Left colon (tissue), 2 donors: ENCODE measurements at places on chromosomes 5 and 9. TPM values are rescaled to one million over a fixed set of nuclear protein-coding genes. Genes with fewer than 3 reads are reported as not detected.
A peak's percentile ranks its signal among the peaks of the same experiment; 100 is the strongest.

The PRRT1B gene
- 3.5 TPM for total RNA-seq

The CCL21 gene
- 27.0 TPM for total RNA-seq

The SLC34A1 gene
- not detected for total RNA-seq

The TMC1 gene
- 0.28 TPM for total RNA-seq

GRCh38 chr9:18361646-18362045 is 112.3 kb upstream of the ADAMTSL1 start:
- DNase-seq: no peak

DNA sequence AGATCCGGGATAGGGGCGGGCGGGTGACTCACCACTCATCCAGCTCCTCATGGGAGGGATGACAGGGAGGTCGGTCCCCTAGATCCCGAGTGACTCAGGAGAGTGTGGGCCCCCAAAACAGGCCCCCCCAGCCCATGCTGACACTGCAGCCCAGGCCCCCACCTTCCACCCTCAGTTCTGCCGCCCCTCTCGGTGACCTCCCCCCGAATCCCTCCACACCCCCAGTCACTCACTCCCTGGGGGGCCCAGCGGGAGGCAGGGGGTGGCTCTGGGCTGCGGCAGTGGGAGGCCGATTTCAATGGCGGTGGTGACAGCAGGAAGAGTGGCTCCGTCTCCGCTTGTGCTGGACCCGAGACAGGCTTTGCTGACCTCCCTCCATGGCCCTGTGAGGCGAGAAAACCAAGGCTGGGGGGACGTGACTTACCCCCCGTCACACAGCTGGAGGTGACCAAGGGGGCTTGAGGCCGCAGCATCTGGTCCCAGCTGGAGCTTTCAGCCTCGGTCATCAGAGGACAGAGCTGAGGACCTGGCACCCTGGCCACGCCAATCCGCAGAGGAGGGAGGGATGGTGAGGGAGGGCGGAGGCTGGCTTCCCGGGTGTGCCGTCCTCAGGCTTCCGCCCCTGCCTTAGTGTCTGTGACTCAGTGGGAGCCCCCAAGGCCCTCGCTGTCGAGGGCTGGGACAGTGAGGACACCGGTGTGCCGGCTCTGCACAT is 9.0 kb downstream of the GPSM1 start:
- no peak for DNase-seq

The ARSI gene
- total RNA-seq: 0.27 TPM

- no peak for DNase-seq
Measured at GRCh38 chr9:136756134-136756438, 2.0 kb downstream of the LCN8 start.

GRCh38 chr5:55407059-55407684 is 99.4 kb downstream of the MTREX start:
- no peak for DNase-seq

GRCh38 chr5:126973193-126973592 is 57.2 kb downstream of the MARCHF3 start:
- peak; percentile 23 for DNase-seq

The RNF183 gene
- 0.85 TPM for total RNA-seq

DNA sequence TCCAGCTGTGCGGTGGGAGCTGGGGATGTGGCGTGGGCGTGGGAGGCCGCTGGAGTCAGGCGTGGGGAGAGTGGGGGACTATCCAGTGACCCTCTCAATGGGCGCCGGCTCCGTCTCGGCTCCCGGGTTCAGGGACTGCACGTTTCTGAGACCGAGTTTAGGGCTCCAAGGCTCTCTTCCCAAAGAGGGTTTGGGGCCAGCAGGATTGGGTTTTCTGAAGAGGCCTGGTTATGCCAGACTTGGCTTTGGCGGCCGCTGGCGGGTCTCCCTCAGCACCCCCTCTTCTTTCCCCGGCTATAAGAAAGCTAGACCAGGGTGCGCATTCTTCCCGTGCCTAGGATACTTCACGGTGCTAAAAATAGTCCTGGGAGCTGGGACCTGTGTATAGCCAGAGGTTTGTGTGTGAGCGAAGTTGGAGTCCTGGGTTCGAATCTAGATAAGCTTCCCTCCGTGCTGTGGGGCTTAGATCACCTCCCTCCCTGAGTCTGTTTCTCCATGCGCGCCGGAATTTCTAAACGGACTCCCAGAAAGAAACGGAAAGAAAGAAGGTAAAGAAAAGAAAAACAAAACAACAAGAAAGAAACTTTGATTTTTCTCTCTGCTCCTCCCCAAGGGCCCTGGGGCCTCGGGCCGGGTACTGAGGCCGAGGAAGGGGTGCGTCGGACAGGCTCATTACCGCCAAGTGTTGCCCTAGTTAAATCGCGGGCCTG is 5.0 kb downstream of the HAND1 start:
- no peak for DNase-seq

The FCN2 gene
- not detected for total RNA-seq

DNA sequence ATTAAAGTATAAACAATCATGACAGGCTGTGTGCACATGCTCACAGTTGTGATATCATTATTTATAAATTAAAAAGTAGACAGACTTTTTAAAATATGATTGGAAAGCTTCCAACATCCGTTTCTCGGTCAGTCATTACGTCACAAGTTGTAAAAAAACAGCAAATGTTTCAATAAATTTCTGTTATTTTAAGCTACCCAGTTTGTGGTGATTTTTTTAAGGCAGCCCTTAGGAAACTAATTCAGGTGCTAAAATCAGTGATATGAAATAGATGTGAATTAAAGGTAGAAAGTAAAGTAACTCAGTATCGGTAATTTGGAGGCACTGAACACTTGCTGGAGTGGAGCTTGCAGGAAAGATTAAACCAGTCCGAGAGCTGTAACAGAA is 1.2 kb downstream of the CCNH start:
- no peak for DNase-seq

- DNase-seq: no peak
Measured at GRCh38 chr5:43190755-43191603, 1.0 kb upstream of the NIM1K start.
